Activated CD4-positive, CD25-positive, alpha-beta regulatory T cell treated with anti-CD3 and anti-CD28 coated beads, Interleukin-2, amount 50 U/mL, for 72 hours (primary cell): ENCODE measurements at places on chromosomes 3 and 15.

DNA sequence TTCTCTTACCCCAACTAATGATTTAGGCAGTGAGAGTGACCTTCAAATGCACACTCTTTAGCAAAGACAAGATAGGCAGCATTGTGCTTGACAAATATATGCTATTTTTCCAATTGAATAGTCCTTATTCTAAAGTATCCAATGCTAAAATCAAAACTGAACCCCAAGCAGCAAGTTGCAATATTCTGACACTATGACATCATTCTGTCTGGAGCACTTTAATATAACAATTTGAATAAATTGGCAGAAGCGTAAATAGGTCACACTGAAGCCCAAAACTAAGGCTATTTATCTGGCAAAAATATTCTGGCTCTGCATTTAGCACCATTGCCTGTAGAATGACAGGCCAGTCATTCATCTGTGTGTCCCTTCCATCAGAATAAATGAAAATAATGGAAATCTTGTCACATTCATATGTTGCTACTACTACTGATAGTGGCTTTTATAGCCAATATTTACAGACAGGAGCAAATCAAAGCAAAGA is 2.9 kb downstream of the CBLB start:
- no peak for DNase-seq

DNA sequence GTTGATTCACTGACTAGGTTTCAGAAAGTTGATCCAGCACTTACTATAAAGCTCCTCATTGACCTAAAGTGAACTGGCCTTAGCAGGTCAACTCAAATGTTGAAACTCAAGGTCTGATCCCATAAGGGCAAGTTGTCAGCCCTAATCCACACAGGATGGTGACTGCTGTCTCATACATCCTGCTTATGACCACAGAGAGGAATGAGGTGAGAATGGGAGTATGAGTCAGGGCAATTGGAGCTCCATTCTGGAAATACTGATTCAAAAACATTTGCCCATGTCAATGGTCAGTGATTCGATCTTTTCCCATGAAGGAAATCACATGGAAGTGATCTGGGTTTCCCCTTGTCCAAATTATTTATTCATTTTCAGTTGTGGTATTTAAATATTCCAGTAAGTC is 78.7 kb downstream of the ZNF385D start:
- no peak for DNase-seq

GRCh38 chr3:188533612-188534357 is 379.8 kb downstream of the LPP start:
- DNase-seq: no peak

GRCh38 chr15:66072616-66073361 is 180.8 kb downstream of the MEGF11 start:
- no peak for DNase-seq

GRCh38 chr3:189195302-189195701 is 23.5 kb downstream of the TPRG1 start:
- no peak for DNase-seq

DNA sequence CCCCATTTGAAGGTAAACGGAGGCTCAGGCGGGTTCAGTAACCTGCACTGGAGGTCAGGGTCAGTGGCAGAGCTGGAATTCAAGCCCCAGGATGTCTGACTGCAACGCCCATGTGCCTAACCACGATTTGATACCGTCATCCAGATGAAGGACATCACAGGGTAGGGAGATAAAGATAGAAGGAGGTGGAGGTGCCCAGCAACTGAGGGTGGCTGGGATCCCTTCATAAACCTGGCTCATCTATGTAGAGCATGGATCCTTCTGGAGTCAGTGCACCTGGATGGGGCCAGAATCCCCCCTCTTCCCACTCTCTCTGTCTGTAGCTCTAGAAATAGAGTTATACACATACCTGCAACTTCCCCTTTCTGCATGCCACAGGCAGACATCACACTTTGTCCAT is 41.3 kb downstream of the GOLGA8S start:
- DNase-seq: no peak

DNA sequence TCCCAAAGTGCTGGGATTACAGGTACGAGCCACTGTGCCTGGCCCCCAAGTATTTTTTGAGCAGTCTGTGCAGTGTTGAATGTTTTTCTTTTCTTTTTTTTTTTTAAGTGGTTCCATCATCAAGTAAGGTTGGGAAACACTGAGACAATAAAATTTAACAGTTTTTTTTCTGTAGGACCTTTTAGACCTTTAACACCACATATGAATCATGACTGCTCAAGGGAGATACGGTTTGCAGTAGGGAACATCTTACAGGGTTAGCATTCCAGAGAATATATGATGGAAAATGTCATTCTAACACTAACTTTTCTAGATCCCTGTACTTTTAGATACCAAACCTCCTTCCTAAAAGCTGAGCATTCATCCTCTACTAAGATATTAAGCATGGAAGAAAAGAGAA is 41.7 kb downstream of the SNX4 start:
- DNase-seq: no peak

DNA sequence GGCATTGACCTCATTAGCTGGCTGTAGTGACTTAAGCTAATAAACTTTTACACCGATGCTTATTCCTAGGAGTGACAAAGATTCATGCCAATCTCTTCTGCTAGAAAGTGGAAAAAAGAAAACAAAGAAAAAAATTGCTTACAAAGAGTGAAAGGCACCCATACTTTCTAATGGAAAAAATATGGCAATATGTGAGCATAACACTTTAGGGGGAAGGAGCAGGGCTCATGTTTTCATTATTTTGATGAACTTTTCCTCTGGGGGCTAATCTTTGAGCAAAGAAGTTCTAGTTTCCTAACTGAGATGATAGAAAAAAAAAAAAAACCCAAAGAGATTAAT is 94.8 kb upstream of the THRB start:
- no peak for DNase-seq

DNA sequence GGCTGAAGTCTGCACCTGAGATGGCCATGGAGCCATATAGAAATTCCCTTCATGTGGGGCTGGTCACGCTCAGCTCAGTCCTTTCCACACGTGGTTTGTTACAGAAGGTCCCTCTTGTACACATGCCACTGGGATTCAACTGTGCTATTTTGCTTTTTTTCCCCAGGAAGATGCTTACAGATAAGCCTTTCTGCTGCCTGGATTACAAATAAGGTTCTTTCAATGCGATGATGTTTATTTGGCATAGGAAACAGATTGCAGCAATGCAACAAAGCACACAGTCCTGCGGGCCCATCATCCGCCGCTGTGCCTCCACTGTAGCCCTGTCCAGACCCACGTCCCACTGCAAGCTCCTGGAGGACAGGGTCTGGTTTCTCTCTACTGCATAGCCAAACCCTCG is 124.8 kb downstream of the XXYLT1 start:
- DNase-seq: no peak

GRCh38 chr3:149494759-149495580 is 20.5 kb downstream of the TM4SF4 start:
- no peak for DNase-seq

DNA sequence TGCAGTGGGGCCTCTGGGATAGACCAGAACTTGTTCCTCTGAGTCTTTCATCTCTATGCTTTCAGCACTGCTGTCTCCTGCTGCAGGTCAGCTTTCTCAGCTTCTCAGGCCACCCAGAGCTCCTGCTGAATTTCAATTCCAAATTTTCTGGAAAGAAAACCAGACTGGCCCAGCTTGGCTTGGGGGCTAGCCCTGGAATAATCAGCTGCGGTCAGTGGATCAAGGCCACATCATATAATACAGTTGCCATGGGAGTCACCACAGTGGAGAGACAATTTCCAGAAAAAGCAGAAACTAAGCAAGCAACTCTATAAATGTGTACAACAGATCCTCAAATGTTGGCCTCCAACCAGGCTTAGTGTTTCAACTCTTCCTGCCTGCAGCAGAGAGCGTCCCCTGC is 91.1 kb upstream of the SLC24A5 start:
- DNase-seq: no peak
